HuH-7.5 (cell line): ENCODE measurements at places on chromosomes 2 and 18.

GRCh38 chr2:36859366-36859792, 107.0 kb downstream of the STRN start:
- DNase-seq, result no peak

DNA sequence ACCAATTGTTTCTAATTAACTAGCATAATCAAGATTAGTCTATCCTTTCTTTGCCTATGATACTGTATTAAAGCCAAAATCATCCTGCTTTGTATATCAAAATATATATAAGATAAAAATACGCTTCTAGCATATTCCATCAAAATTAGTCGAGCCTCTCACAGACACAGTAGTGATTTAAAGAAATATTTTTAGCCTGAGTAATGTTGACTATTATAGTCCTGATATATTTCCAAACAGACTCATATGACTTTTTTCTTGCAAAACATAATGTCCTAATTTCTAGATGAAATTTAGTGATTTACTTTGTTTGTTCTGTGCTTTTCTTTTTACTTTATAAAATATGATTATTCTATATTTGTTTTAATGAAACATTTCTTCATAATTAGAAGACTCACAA, 30.9 kb downstream of the FAP start:
- DNase-seq, result no peak

- DNase-seq, result no peak
Measured at GRCh38 chr18:63301434-63301833, 18.1 kb downstream of the BCL2 start.

GRCh38 chr2:24317491-24317920, 42.8 kb downstream of the ITSN2 start:
- DNase-seq, result no peak

- DNase-seq, result no peak
Measured at GRCh38 chr2:215879977-215880940, 133.1 kb downstream of the MREG start.

GRCh38 chr2:38075507-38076151, at the start of gene CYP1B1:
TSS of gene CYP1B1 (minus strand) at chr2:38076151. CDS start at chr2:38075388, 763 bp downstream.
- DNase-seq, result no peak

DNA sequence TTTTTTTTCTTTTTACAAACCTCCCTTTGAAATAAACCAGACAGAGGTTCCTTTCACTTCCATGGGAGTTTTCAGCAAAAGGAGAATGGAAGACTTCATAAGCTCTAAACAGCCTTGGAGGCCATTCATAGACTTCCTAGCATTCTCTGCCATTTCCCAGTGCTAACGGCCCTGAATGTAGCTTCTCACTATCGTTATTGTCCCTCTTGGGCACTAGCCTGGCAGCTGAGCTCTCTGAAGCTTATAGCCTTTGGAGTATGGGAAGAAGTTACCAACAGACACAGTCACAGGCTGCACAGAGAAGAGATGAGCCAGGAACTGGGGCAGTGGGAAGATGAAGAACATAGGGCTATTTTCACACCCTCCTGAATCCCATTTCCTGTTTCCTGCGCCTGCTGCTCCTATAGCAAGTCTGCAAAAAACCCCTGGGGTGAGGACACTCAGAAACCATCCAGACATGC, 29.1 kb upstream of the EPC2 start:
- DNase-seq, result no peak

GRCh38 chr2:101802329-101802728, 104.8 kb downstream of the MAP4K4 start:
- DNase-seq, result no peak

GRCh38 chr2:8234757-8235374, 447.0 kb upstream of the ID2 start:
- DNase-seq, result no peak

DNA sequence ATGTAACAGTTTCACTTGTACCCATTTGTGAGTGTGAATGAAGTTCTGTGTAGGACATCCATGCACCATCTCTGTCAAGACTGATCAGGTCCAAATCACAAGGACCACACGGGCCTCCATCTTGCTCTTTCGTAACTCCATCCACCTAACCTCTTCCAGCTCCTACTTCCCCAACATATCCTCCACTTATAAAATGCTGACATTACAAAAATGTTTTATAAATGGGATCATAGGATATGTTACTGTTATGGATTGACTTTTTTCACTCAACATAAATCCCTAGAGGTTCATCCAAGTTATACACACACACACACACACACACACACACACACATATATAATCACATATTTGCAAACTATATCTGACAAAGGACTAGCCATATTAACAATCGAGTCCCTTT, 476.8 kb downstream of the ZNF516 start:
- DNase-seq, result no peak

- no peak for DNase-seq
Measured at GRCh38 chr2:6310256-6311215, 555.2 kb downstream of the CMPK2 start.

DNA sequence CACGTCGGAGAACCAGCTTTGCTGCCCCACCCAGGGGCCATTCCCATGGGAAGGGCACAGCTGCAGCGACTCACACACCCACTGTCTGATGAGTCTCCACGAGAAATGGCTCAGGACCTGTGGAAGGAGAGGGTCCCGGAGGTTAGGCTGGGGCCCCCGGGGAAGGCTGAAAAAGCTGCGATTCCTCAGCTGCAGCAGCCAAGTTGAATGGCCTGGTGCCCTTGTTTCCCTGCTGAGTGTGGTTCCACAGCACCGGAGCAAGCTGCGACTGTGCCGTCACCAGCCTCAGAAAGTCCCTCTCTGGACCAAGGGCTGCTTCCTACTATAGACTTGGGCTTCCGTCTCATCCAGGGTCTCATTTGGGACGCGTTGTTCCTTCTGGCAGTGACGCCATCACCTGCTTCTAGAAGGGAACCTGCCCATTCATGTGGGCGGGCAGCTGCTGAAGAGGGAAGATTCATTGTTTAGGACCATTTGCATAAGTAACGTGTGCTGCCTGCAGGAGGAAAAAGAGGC, 180.2 kb downstream of the INHBB start:
- no peak for DNase-seq
